Midbrain (tissue), 1 donor: ENCODE measurements at places on chromosomes 2 and 18.

- DNase-seq, result no peak
Measured at GRCh38 chr18:54948350-54948837, 10.9 kb downstream of the CCDC68 start.

DNA sequence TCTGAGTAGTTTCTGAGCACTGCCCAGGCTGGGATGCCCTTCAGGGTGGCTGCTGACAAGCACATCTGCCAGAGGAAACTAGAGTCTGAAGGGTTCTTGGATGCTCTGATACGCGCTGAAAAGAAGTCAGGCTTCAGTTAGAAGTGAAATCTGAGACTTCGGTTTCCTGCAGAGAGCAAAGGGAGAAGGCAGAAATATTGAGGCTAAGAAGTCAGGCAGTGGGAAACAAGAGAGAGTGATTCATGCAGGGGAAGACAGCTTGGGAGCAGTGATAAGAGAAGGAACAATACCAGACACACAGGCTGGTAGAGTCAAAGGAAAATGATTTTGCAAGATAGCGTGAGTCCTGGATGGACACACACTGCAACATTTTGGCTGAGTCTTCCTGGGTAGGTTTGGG lies 51.0 kb upstream of the BOD1L2 start:
- no peak for DNase-seq

- no peak for DNase-seq
Measured at GRCh38 chr18:41949206-41949920, 5.7 kb upstream of the PIK3C3 start.

DNA sequence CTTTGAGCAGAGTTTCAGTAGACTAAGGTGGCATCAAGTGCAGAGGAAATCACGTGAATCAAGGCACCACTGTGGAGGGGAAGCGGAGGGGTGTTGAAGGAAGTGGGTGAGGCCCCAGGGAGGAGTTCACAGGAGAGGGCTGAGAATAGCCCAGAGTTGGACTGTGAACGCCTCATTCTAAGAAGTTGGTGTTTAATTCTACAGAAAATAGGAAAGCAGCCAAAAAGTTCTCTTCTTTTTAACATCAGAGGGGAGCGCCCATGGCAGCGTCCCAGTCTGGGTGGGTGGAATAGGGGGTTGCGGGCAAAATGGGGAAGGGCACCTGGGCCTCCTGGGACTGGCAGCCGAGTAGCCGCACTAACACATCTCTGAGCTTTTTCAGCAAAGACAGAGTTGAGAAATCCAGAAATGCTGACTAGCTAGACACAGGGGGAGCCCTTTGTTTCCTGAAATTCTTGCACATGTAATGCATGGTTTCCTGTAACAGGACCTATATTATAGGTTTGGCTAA lies 97.0 kb downstream of the NEB start:
- no peak for DNase-seq

GRCh38 chr2:240646176-240646899 lies 21.1 kb downstream of the GPR35 start:
- no peak for DNase-seq

GRCh38 chr2:43191947-43192516 lies 34.4 kb downstream of the ZFP36L2 start:
- no peak for DNase-seq

- peak; percentile 4 for DNase-seq
Measured at GRCh38 chr2:80396276-80396675, 91.7 kb upstream of the LRRTM1 start.

- no peak for DNase-seq
Measured at GRCh38 chr2:105644174-105644980, 100.3 kb upstream of the NCK2 start.

- DNase-seq, result no peak
Measured at GRCh38 chr2:74109551-74109950, 38.2 kb downstream of the BOLA3 start.

- no peak for DNase-seq
Measured at GRCh38 chr2:95269036-95269680, 5.1 kb upstream of the PROM2 start.
